ENCODE measurements at places on chromosomes 3 and 15.

DNA sequence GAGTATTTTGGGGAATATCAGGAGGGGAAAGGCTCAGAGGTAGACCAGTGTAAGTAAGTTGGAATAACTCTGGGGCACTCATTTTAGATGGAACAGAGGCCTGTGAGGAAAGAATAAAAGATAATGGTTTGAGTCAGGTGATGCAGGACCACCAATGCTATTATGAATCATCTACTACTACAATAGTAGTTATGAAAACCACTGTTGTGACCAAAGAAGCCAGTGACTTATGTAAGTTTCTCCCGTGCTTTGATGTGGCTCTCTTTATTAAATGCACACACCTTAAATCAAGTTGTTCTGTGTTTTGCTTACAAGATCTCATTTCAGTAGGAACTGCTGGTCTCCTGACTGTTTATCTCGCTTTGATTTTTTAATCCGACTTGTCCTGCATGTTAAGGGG is 13.1 kb upstream of the GUCA1C start:
- no peak for DNase-seq

DNA sequence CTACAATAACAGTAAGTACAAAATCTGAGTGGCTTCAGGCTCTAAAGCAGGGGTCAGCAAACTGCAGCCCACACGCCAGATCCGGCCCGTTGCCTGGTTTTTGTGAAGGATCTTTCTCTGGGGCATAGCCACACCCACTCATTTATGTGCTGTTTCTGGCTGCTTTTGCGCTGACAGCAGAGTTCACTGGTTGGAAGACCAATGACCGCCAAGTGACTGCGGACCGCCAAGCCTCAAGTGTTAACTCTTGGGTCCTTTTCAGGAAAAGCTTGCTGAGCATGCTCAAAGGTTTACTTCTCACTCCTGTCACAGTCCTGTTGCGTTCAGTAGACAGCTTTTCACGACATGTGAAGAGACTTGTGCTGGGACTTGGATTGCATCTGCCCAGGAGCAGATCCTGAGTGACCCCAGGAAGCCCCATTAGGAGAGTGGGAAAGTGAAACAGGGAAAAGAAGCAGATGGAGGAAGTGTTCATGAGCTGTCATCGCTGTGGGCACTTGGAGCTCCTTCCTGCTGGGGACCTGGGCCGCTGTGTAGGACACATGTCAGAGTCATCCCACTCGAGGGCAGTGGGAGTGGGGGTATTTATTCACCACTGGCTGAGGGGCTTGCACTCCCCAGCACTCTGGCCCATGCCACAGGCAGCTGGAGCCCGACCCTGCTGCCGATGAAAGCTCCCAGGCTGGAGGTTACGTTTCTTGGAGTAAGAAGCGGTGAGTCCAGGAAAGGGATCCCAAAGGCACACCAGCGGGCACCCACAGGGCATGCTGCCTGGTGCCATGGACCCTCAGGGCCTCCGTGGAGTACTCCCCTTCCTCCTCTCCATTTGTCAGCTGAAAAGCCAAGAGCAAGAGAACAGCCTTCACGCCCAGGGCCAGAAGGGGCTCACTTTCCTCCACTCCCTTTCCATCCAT is 249.1 kb downstream of the PLCL2 start:
- no peak for DNase-seq

DNA sequence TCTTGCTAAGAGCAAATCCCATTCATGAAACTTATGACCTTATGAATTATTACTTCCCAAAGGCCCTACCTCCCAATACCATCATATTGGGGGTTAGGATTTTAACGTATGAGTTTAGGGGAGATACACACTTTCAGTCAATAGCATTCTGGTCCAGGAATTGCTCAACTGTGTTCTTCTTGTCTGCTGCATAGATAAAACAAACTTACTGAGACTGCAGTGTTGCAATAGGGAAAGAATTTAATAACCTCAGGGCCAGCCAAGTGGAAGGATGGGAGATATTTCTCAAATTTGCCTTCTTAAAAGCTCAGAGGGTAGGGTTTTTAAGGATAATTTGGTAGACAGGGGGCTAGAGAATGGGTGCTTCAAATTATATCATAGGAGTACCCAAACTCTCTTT is 625.8 kb downstream of the OTOL1 start:
- no peak for DNase-seq

GRCh38 chr15:98202256-98202655 is 241.8 kb downstream of the ARRDC4 start:
- DNase-seq, result no peak

DNA sequence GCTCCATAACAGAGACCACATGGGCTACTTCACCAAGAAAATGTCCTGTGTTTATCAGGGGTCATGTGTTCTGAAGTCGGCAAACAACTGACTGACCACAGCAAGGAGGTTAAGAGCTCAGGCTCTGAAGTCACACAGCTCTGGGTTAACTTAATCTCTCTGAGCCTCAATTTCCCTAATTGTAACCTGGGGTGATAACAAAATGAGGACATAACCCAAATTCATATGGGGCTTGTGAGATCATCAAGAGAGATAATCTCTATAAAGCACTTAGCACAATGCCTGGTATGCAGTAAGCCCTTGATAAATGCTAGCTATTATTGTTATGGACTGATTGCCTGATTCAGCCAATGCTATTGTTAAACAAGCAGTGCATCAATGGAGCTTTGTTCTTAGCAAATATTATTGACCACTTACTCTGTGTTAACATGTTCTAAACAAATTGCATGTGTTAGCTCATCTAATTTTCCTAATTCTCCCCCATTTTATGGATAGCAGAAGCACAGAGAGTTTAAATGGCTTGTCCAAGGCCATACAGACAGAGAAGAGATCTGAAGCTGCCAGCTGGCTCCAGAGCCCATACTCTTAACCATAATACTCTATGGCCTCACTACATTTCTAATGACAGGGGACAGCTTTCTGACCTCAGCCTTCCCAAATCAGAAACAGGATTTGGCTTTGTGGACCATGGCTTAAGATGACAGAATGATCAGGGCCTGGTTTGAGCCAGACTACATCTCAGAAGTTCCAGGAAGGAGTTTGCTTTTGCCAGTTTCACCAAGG is 78.3 kb downstream of the SHQ1 start:
- DNase-seq, result no peak

GRCh38 chr3:118077332-118077731 is 957.3 kb downstream of the IGSF11 start:
- no peak for DNase-seq

- DNase-seq, result no peak
These were observed 310.4 kb upstream of the NR2F2 start for GRCh38 chr15:96020133-96020532.

- DNase-seq, result no peak
These were observed 421.7 kb upstream of the GRM7 start for GRCh38 chr3:6439226-6439625.

DNA sequence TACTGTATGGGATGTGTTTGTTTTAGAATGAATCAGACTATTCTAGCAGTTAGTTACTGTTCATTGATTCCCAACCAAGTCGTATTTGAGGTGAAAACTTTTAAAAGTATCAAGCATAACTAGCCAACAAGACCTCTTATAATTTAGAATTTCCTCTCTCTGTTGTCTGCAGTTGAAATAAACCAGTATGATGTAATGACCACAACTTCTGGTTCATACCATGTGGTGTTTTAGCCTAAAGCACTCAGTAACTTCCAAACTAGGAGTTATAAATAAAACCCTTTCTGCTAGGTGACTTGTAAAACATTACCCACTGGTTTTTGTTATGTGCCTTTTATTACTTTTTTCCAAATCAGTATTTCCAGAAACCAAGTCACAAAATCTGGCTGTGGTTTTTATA is 19.8 kb upstream of the P2RY12 start:
- DNase-seq, result no peak

- peak; percentile 44 for DNase-seq
These were observed 175.7 kb downstream of the KLHL25 start for GRCh38 chr15:85618956-85619491.

- no peak for DNase-seq
These were observed 1.9 kb upstream of the SPPL2A start for GRCh38 chr15:50767332-50767861.

GRCh38 chr3:105862217-105862616 is 6.6 kb downstream of the CBLB start:
- DNase-seq, result no peak

DNA sequence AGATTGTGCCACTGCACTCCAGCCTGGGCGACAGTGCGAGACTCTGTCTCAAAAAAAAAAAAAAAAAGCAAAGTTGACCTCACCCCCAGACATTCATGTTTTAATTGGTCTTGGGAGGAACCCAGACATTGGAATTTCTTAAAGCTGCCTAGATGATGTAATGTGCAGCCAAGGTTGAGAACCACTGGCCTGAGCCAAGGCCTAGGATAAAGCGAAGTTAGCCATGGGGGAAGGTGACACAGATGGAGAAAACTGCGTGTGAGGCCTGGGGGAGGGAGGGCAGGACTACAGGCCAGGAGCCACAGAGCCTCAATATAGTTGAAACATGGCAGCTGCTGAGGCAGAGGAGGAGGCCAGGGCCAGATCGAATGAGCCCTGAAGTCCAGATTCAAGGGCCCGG is 21.0 kb downstream of the GLB1 start:
- no peak for DNase-seq

- no peak for DNase-seq
These were observed 24.7 kb downstream of the ILDR1 start for GRCh38 chr3:121997372-121997771.

GRCh38 chr3:84108442-84108971 is 850.3 kb upstream of the CADM2 start:
- DNase-seq, result no peak

DNA sequence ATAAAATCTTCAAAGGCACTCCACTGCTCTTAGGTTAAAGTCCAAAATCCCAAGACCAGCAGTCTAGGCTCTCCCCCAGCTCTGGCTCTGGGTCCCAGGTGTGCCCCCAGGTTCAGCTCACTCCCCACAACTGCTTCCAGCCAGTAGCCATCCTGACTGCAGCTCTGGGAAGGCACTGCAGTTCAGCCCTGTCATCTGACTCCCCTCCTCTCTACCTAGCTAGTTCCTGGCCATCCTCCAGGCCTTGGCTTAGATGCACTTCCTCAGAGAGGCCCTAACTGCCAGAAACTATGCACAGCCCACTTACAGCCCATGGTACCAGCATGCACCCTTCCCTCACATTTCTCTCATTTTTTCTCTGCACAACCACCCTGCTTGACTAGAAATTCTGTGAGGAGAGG is 25.5 kb downstream of the TBC1D2B start:
- no peak for DNase-seq

- DNase-seq, result no peak
These were observed 342.2 kb downstream of the PDCD6IP start for GRCh38 chr3:34140616-34141015.

GRCh38 chr3:144491333-144491732 is 519.7 kb downstream of the DIPK2A start:
- DNase-seq, result no peak

Measured in neuronal stem cell (in vitro differentiated cells).